ENCODE measurements at places on chromosomes 13 and 19.

GRCh38 chr19:38799104-38799503 lies 10.1 kb downstream of the LGALS7B start:
- no peak for DNase-seq
- no peaks in the 10 kb centered on the region for H3K4me1 ChIP-seq
- H3K27me3 ChIP-seq = no peaks in the 10 kb centered on the region
- no peak overlapping the region for H3K4me3 ChIP-seq
- no peak overlapping the region for H3K27ac ChIP-seq
- no peaks in the 10 kb centered on the region for H3K36me3 ChIP-seq

GRCh38 chr19:44820648-44821609 lies 12.0 kb downstream of the BCAM start:
- no peak for DNase-seq
- H3K36me3 ChIP-seq = no peaks in the 10 kb centered on the region
- no peak overlapping the region for H3K4me3 ChIP-seq
- H3K27me3 ChIP-seq = no peaks in the 10 kb centered on the region
- H3K27ac ChIP-seq = no peak overlapping the region

DNA sequence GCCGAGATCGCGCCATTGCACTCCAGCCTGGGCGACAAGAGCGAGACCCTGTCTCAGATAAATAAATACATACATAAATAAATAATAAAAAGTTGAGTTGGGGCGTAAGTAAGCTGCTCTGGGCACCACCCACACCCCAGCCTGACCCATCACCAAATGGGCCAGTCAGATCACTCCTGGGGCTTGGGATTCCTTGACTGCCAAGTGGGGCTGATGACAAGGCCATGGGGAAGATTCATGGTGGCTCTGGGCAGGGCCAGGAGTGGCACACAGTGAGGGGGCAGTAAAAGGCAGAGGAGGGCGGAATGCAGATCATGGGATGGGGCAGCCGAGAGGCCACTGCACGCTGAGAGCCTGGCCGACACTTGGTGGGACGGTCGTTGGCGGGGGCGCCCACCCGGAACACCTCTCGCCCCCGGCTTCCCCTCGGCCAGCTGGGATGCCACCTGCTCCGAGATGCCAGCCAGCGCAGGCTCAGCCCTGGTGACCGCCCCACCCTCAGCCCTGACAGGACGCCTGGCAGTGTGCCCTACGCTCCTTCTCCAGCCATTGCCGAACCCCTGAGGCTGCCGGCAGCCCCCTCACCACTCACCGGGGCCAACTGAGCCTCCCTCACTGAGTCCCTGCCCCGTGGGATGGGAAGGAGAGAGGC lies 10.9 kb downstream of the ZNF653 start:
- H3K36me3 ChIP-seq = peaks cover 6% of the 10 kb centered on the region
- no peak overlapping the region for H3K4me3 ChIP-seq
- no peak for DNase-seq
- no peaks in the 10 kb centered on the region for H3K4me1 ChIP-seq

- DNase-seq = no peak
- H3K27ac ChIP-seq = no peak overlapping the region
- no peaks in the 10 kb centered on the region for H3K36me3 ChIP-seq
- no peaks in the 10 kb centered on the region for H3K27me3 ChIP-seq
- H3K4me1 ChIP-seq = no peaks in the 10 kb centered on the region
Observed at GRCh38 chr19:30780032-30780431, 407.8 kb downstream of the ZNF536 start.

GRCh38 chr19:1172353-1173158 lies 1.5 kb downstream of the SBNO2 start:
- H3K4me1 ChIP-seq = peaks cover 16% of the 10 kb centered on the region
- no peaks in the 10 kb centered on the region for H3K27me3 ChIP-seq
- no peak for DNase-seq
- H3K36me3 ChIP-seq = peaks cover 3% of the 10 kb centered on the region

DNA sequence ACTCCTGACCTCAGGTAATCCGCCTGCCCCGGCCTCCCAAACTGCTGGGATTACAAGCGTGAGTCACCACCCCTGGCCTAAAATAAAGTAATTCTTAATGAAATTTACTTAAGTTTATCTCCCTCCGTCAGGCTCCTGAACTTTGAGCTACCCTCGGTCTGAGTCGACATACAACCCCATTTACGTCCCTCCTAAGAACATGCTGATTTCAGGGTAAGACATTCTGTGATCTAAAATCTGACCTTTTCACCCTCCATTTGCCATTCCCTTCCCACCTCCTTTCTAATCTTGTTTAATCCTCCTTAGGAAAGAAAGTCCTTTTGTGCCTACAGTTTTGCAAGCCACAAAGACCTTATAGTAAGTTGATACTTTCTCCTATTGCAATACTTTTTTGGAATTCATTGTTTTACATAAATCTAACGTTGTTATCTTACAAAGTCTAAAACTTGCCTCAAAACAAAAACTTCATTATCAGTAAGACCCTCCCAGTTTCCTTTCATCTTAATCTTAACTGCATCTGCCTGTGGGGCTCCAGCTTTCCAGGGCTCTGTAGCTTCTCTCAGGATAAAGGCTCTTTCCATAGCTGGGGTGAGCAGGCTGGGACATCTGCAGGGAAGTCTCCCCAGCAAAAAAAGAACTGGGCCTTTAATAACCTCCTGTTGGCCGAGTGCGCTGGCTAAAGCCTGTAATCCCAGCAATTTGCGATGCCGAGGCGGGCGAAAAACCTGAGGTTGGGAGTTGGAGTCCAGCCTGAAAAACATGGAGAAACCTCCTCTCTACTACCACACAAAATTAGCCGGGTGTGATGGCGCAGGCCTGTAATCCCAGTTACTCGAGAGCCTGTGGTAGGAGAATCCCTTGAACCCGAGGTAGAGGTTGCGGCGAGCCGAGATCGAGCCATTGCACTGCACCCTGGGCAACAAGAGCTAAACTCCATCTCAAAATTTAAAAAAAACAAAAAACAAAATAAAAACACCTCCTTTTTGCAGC lies 143.1 kb downstream of the ZNF737 start:
- H3K4me3 ChIP-seq = no peak overlapping the region
- H3K36me3 ChIP-seq = no peaks in the 10 kb centered on the region
- DNase-seq = no peak

- no peak overlapping the region for H3K27ac ChIP-seq
- H3K4me3 ChIP-seq = no peak overlapping the region
- H3K4me1 ChIP-seq = peaks cover 22% of the 10 kb centered on the region
Observed at GRCh38 chr19:44767295-44768180, 10.2 kb upstream of the CBLC start.

- no peaks in the 10 kb centered on the region for H3K36me3 ChIP-seq
- no peak for DNase-seq
- no peaks in the 10 kb centered on the region for H3K27me3 ChIP-seq
- H3K27ac ChIP-seq = no peak overlapping the region
- no peaks in the 10 kb centered on the region for H3K4me1 ChIP-seq
Observed at GRCh38 chr13:97113231-97114001, 108.7 kb upstream of the MBNL2 start.
